Activated T-helper 17 cell treated with anti-CD3 and anti-CD28 coated beads, Interleukin-2, amount 50 U/mL, for 72 hours (primary cell): ENCODE measurements at places on chromosomes 6 and 20. TPM values are rescaled to one million over a fixed set of nuclear protein-coding genes. Genes with fewer than 3 reads are reported as not detected.

DNA sequence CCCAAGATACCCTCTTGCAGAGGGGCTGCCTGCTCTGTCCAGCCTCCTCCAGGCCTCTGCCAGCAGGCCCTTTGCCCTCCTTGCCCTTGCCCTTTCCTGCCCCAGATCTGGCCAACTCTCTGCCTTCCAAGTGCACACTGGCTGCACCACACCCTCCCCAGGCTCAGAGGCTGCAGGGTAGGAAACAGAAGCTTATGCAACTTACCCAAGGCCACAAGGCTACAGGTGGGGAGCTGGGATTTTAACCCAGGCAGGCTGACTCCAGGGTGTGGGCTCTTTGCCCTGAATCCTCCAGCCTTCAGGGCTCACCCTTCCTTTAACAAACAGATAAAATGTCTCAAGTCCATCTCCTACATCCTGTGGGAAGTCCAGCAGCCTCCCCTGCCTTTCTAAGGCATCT is 14.5 kb upstream of the TRAF3IP2 start:
- H3K27ac ChIP-seq, result no peak overlapping the region
- no peak overlapping the region for H3K4me3 ChIP-seq
- no peaks in the 10 kb centered on the region for H3K4me1 ChIP-seq
- no peaks in the 10 kb centered on the region for H3K36me3 ChIP-seq
- no peaks in the 10 kb centered on the region for H3K27me3 ChIP-seq
- ATAC-seq, result no peak

- peak overlapping the region; percentile 89 for H3K4me3 ChIP-seq
- peak overlapping the region; percentile 99 for H3K27ac ChIP-seq
- no peaks in the 10 kb centered on the region for H3K27me3 ChIP-seq
- peaks cover 60% of the 10 kb centered on the region for H3K4me1 ChIP-seq
- peaks cover 82% of the 10 kb centered on the region for H3K36me3 ChIP-seq
Measured at GRCh38 chr6:142819603-142820337, 125.2 kb downstream of the HIVEP2 start.

The GPR63 gene
- total RNA-seq, result 1.7 TPM

GRCh38 chr6:132959639-132960326 is 145.4 kb downstream of the RPS12 start:
- no peaks in the 10 kb centered on the region for H3K4me1 ChIP-seq
- peaks cover 37% of the 10 kb centered on the region for H3K27me3 ChIP-seq
- no peak overlapping the region for H3K4me3 ChIP-seq

DNA sequence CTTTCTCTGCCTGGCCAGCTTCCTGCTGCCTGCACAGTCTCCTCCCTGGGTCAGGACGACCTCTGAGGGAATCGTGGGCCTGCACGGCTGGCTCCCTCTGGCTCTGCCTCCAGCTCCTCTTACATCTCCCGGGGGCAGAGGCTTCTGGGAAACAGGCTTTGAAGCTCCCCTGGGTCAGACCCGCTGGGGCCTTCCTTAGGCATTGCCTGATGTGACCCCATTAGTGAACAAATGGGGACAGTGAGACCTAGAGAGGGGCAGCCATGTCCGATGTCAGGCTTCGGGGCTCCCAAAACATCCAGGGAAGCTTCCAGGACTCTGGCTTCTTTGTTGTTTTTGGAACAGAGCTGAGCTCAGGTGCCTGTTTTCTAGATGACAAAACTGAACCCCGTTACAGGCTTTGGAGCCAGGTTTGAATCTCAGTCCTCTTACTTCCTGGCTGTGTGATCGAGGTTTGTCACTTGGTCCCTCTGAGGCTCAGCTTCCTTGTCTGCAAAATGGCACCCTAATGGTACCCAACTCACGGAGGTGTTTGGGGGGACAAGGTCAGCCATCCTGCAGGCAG is 94.3 kb downstream of the CEBPB start:
- no peak for ATAC-seq
- H3K27me3 ChIP-seq, result peaks cover 29% of the 10 kb centered on the region
- peaks cover 19% of the 10 kb centered on the region for H3K4me1 ChIP-seq
- peak overlapping the region; percentile 84 for H3K27ac ChIP-seq

The SMLR1 gene
- total RNA-seq, result not detected

DNA sequence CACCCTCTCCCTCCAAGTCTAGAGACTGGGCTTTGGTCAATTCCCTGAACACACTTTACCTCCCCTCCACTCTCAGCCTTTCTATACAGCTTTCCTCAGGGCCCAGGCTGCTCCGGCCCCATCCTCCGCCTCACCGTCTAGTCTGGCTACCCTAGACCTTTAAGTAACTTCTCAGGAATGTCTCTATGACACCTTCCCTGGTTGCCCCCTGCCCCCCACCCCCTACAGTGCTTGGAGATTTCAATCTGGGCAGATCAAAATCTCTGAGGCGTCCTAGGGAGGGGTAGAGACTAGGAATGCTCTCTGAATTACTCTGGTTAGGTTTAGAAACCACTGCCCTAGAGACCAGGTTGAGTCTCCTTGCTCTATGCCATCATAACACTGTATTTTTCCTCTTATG is 6.1 kb downstream of the UBE2J1 start:
- H3K36me3 ChIP-seq, result peaks cover 25% of the 10 kb centered on the region
- peaks cover 38% of the 10 kb centered on the region for H3K4me1 ChIP-seq
- H3K27ac ChIP-seq, result peak overlapping the region; percentile 26
- H3K27me3 ChIP-seq, result no peaks in the 10 kb centered on the region
- no peak for ATAC-seq

DNA sequence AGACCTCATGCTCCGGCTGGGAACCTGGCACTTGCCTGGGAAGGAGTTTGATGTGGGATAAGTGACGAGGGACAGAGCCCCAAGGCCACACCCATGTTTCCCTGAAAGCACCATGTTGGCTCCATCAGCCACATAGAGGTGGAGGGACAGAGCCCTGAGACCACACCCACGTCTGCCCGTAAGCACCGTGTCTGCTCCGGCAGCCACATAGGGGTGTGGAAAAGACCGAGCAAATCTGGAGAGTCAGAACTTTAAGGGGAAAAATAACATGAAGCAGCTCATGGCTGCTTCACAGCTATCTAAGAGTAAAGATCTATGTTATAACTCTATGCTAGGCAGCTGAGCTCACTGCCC is 15.3 kb downstream of the SLCO4A1 start:
- peaks cover under 1% of the 10 kb centered on the region for H3K4me1 ChIP-seq
- H3K27ac ChIP-seq, result no peak overlapping the region
- H3K27me3 ChIP-seq, result no peaks in the 10 kb centered on the region
- ATAC-seq, result no peak

- peaks cover 94% of the 10 kb centered on the region for H3K36me3 ChIP-seq
- peaks cover 48% of the 10 kb centered on the region for H3K4me1 ChIP-seq
- peak; percentile 88 for ATAC-seq
- peak overlapping the region; percentile 87 for H3K27ac ChIP-seq
Measured at GRCh38 chr20:45036044-45036755, 64.7 kb downstream of the KCNS1 start.

DNA sequence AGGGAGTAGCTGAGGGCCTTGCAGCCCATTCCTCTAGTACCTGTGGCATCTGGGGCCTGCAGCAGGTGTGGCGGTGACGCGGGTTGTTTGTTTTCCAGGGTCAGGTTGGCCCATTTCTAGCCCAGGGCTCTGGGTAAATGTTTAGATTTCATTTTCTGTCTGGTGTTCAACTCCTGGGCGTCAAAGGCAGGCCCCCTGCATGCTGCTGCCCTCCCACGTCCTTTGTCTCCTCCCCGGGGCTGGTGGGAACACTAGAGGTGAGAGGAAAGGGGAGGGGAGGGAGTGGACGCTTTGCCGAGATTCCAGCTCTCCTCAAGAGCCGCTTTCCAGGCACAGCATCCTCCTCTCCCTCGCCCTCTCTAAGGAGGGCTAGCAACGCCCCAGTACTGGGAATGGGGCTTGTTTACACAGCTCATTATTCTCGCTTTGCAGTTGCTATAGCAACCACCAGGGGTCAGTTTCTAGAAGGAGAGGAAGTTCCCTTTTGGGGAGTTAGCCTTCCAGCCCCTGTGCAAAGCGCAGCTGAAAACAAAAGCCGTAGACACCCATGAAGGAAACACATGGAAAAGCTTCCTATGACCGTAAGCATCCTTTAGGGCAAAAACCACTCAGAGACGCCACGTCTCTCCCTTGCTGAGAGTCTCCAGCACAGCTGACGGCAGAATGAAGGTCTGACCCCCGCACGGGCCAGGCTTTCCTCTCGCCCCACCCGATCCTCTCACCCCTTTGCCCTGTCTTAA is 170.6 kb downstream of the LY86 start:
- ATAC-seq, result no peak
- H3K27ac ChIP-seq, result no peak overlapping the region
- no peaks in the 10 kb centered on the region for H3K4me1 ChIP-seq
- peaks cover 10% of the 10 kb centered on the region for H3K27me3 ChIP-seq

The GCNT2 gene
- 0.64 TPM for total RNA-seq

DNA sequence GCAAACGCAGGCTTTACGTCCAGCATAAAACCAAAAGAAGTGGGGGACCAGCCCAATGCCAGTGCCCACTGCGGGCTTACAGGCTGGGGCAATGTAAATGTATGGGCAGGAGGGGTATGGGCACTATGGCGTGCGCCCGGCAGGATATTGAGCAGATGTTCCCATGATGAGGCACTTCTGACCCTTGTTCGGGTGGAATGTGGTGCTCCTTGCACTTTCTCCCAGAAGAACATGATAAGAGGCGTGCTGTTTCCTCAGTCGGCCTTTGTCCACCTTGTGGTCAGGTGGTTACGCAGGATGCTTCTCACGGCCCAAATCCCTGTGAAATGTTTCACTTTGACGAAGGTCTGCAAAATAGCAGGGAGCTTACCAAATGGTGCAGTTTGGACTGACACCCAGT is 4.8 kb upstream of the GPR31 start:
- H3K4me1 ChIP-seq, result no peaks in the 10 kb centered on the region
- ATAC-seq, result no peak
- no peak overlapping the region for H3K4me3 ChIP-seq
- no peaks in the 10 kb centered on the region for H3K36me3 ChIP-seq

The SMPD2 gene
- 9.7 TPM for total RNA-seq

DNA sequence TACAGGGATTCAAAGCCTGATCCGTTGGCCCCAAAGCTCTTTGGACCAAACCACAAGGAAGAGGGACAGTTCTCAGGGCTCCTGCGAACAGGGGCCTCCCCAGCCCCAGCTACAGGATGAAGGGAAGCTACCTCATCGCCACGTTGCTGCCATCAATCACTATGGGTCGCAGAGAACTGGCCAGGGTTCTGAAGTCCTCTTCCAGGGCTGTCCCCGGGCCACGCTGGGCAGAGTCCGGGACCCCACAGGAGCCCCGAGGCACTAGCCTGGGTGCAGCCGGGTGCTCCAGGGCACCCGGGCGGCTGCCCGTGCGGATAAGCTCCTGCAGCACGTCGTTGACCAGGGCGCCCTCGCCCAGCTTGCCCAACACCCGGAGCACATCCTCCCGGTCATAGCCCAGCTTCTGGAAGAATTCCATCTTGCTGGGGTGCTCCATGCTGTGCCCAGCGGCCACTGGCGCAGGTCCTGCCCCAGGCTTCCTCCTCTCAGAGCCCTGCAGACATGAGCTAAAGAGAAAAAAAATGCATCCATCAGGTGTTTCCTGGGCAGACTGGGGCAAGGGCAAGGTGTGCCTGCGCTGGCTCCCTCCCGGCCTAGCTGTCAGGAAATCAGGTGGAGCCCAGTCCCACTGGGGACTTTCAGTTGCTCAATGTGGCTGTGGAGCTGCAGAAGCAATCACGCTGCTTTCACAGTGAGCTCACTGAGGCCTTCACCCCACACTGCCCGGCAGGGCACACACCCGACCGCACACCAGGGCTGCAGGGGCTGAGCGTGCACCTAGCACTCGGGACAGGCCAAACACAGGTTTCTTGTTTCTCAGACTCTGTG is 10.5 kb downstream of the ZC3H12D start:
- H3K27ac ChIP-seq, result peak overlapping the region; percentile 88
- peak; percentile 10 for ATAC-seq
- no peaks in the 10 kb centered on the region for H3K27me3 ChIP-seq

- H3K27ac ChIP-seq, result no peak within 1 kb of the TSS
- peak; percentile 48 for ATAC-seq
- H3K27me3 ChIP-seq, result peaks cover 26% of the 10 kb centered on the region
- no peaks in the 10 kb centered on the region for H3K36me3 ChIP-seq
- peak within 1 kb of the TSS; percentile 86 for H3K4me3 ChIP-seq
- H3K4me1 ChIP-seq, result peaks cover 11% of the 10 kb centered on the region
Measured at GRCh38 chr6:49550492-49551077, at the start of gene C6orf141. Gene C6orf141, plus strand, starts transcription at chr6:49550668. Its CDS starts 125 bp downstream, at chr6:49550793.

DNA sequence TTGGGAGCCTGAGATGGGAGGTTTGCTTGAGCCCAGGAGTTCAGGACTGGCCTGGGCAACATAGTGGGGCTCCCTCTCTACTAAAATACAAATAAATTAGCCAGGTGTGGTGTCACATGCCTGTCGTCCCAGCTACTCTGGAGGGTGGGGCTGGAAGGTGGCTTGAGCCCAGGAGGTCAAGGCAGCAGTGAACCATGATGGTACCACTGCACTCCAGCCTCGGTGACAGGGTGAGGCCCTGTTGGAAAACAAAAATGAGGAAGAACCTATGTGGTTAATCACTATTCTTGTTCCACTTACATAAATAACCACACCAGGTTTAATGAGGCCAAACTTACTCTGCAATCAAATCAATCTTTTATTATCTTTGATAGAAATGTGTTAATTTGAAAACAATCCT is 5.4 kb downstream of the PPDPF start:
- peaks cover 14% of the 10 kb centered on the region for H3K4me1 ChIP-seq
- peaks cover 20% of the 10 kb centered on the region for H3K36me3 ChIP-seq
- no peak for ATAC-seq

The PCSK2 gene
- not detected for total RNA-seq

- ATAC-seq, result peak; percentile 84
- H3K36me3 ChIP-seq, result no peaks in the 10 kb centered on the region
- H3K4me1 ChIP-seq, result peaks cover 8% of the 10 kb centered on the region
- peak overlapping the region; percentile 78 for H3K27ac ChIP-seq
Measured at GRCh38 chr6:44735630-44735963, 348.1 kb downstream of the CDC5L start.

- H3K4me3 ChIP-seq, result peak overlapping the region; percentile 94
- peaks cover 92% of the 10 kb centered on the region for H3K36me3 ChIP-seq
- no peaks in the 10 kb centered on the region for H3K27me3 ChIP-seq
- H3K4me1 ChIP-seq, result peaks cover 37% of the 10 kb centered on the region
- H3K27ac ChIP-seq, result peak overlapping the region; percentile 96
Measured at GRCh38 chr6:43014434-43014909, 423 bp downstream of the KLHDC3 start.

DNA sequence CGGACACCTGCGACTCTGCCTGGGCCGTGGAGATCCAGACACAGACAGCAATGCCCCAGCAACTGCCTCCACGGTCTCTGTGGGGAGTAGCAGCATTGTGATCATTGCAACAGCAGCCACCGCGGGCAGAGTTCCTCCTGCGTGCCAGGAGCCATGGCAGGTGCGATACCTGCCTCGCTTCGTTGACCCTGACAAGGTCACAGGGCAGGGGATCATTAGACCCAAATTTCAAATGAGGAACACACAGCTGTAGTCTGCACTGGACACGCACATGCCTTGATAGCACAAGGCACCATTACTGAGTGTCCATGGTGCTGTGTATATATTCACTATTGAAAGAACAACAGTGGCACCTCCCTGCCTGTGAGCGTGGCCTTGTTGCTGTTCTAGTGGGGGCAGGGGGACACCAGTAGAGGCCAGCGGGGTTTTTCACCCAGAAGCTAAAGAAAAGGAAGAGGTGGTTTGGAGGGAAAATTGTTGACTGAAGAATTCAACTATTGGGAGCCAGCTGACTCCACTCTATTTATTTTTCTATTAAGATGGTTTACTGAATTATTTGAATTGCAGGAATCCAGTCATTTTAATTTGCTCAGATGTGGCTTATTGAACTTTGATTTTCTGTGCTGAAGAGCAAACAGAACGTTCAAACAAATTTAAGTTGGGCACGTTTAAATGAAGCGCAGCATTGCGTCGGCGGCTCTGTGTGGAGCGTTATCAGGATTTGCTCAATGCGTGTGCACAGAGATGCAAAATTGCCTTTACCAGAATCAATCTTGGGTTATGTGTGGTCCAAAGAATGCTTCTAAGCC is 60.2 kb upstream of the RPS6KA2 start:
- H3K4me1 ChIP-seq, result no peaks in the 10 kb centered on the region
- no peak for ATAC-seq
- no peak overlapping the region for H3K27ac ChIP-seq
- H3K36me3 ChIP-seq, result no peaks in the 10 kb centered on the region
- no peaks in the 10 kb centered on the region for H3K27me3 ChIP-seq
